ENCODE measurements at places on chromosomes 6 and 20. TPM values are rescaled to one million over a fixed set of nuclear protein-coding genes. Genes with fewer than 3 reads are reported as not detected.

DNA sequence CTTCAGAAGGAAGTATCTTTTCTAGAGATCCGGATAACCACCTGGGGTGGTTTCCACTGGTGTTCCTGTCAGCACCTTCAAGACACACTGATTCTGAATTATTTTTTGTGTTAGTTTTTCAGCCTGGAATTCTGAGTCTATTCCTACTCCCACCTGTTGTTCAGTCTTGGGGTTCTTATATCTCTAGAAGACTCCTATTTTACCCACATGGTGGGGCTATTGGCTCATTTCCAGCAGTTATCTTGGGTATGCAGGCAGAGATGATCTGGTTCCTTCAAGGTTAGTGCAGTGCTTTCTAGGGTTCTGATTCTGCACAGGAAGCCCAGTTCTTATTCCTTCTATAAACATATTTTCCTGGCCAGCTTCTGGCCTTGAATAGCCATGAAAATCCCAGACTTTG lies 175.6 kb upstream of the PDE7B start:
- DNase-seq, result peak; percentile 59

- peak; percentile 18 for DNase-seq
Observed at GRCh38 chr6:141562186-141562811, 570.4 kb upstream of the GJE1 start.

GRCh38 chr20:54123587-54124180 lies 50.1 kb downstream of the CYP24A1 start:
- peak; percentile 99 for DNase-seq

GRCh38 chr6:84304881-84305280 lies 77.4 kb upstream of the CEP162 start:
- no peak for DNase-seq

- no peak for DNase-seq
Observed at GRCh38 chr20:57621421-57622200, 1.4 kb upstream of the ZBP1 start.

DNA sequence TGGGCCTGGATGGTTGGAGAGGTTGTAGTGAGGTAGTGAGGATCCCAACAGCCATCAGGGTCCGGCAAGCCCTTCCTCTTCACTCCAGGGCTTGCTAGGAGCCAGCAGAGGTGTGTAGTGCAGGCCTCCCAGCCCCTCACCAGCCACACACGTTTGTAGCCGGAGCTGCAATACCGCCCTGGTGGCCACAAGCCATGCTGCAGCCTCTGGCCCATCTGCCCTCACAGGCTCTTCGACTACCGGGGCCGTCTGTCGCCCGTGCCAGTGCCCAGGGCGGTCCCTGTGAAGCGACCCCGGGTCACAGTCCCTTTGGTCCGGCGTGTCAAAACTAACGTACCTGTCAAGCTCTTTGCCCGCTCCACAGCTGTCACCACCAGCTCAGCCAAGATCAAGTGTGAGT lies 36.4 kb downstream of the EIF2S2 start:
- DNase-seq, result no peak

DNA sequence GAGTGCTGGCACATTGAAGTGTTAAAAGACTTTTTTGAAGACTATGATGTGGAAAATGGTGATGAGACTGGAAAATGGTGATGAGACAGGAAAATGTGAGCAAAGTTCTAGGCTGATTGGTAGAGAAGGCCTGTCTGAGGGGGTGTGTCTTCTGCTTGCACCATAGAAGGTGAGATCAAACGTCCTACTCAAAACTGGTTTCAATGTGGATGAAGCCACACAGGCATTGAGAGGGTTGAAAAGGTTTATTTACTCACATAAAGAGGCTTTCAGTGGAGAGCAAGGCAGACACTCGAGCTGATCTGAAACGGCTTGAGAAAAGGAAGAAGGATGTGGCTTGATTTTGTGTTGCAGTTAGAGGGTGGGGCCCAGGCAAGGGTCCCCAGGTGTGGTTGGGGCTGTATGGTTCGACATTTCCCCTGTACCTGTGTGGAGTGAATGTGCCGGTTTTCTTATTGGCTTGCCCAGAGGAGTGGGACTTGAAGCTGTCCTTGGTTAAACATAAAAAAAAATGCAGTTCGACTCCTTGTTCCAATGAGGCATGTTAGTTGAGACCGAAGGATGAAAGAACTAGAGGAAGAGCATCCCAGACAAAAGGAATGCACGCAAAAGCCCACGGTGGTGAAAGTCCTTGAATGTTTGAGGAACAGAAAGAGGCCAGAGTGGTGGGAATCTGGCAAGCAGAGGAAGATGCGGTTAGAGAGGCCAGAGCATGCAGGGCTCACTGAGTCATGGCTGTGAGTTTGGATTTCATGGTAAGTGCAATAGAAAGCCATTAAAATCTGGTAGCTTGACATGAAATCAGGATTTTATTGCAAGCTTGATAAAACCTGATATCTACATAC lies 172.3 kb downstream of the EPM2A start:
- no peak for DNase-seq

The PACRG gene
- total RNA-seq, result 0.66 TPM

The ZKSCAN8 gene
- 16.2 TPM for total RNA-seq

The CABLES2 gene
- total RNA-seq, result 0.51 TPM

The PERP gene
- total RNA-seq, result 12.8 TPM

The KCNS1 gene
- 0.50 TPM for total RNA-seq

The GMPR gene
- total RNA-seq, result 7.2 TPM

The C20orf204 gene
- total RNA-seq, result 0.26 TPM
